H9 (cell line): ENCODE measurements at places on chromosomes 11 and 22.
A peak's percentile ranks its signal among the peaks of the same experiment; 100 is the strongest.

DNA sequence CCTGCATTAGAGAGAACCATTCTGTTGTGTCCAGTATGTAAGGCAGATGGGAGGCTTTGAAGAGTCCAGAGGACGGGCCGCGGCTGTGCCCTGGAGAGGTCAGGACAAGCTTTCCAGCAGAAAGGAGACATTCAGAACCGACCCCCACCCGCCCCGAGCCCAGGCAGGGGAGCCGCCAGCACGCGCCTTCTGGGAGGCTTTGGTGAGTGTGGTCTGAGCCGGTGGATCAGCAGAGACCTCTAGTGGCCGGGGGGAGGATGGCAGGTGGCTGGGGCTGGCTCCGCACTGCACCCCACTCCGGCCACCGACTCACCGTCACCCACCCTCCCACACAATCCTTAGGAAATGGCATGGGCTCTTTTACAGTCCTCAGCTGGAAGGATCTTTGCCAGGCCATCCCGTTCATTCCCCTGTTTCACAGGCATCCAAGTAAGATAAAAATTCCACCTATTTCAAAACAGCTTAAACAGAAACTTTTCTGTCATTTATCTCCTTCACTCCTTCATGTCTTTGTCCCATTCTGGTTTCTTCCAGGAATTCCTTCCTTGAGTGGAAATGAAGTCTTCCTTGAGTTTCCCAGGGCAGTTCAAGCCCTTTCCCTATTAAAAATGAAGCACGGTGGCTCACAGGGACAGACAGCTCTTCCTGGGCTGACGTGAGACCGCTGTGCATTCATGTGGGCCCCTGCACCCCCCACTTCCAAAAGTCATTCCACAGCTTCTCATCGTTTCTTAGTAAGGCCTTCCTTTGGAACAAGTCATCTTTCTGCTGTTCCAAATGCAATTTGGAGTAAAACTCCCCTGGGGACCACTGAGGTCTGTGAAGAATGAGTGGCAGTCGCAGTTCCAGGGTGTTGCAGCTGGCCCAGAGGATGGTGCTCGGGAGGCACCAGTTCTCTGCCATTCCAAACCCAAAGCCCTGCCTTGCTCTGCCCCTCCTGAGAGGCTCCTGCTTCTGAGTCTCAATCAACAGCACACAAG, 91.0 kb downstream of the FEZ1 start:
- peak; percentile 86 for DNase-seq
- no peaks in the 10 kb centered on the region for H3K27me3 ChIP-seq
- peaks cover 8% of the 10 kb centered on the region; the same call in 1 of the 2 replicates for H3K4me1 ChIP-seq
- H3K36me3 ChIP-seq = no peaks in the 10 kb centered on the region
- H3K27ac ChIP-seq = no peak overlapping the region

GRCh38 chr11:6623391-6624363, 4.5 kb upstream of the TPP1 start:
- no peaks in the 10 kb centered on the region for H3K4me1 ChIP-seq
- DNase-seq = no peak
- peaks cover 9% of the 10 kb centered on the region for H3K36me3 ChIP-seq
- H3K4me3 ChIP-seq = no peak overlapping the region
- H3K27me3 ChIP-seq = no peaks in the 10 kb centered on the region
- no peak overlapping the region for H3K27ac ChIP-seq

DNA sequence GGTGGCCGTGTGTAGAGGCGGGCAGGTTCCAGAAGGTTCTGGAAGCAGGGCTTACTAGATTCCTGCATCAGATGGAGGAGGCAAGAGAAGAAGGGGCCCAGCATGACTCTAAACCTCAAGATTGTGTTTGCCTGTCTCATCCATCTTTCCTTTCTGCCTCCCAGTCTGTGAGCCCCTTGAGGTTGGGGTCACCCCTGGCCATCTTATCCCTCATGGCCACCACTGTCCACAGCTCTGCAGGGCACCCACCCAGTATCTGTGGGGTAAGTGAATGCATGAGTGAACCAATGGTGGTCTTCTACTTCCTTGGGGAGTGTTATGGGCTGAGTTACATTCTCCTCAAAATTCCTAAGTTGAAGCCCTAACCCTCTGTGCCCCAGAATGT, 79.3 kb downstream of the MYEOV start:
- no peak overlapping the region for H3K27ac ChIP-seq
- no peaks in the 10 kb centered on the region for H3K4me1 ChIP-seq
- DNase-seq = peak; percentile 8
- no peak overlapping the region for H3K4me3 ChIP-seq

- no peaks in the 10 kb centered on the region for H3K27me3 ChIP-seq
- DNase-seq = no peak
- H3K27ac ChIP-seq = no peak overlapping the region
- no peaks in the 10 kb centered on the region for H3K36me3 ChIP-seq
- H3K4me3 ChIP-seq = no peak overlapping the region
Measured at GRCh38 chr11:115222863-115223530, 281.2 kb downstream of the CADM1 start.
